ENCODE measurements at places on chromosomes 11 and 22.

GRCh38 chr11:72123117-72123653, 10.7 kb upstream of the ANAPC15 start:
- DNase-seq: no peak

- no peak for DNase-seq
Observed at GRCh38 chr11:67378544-67378943, 5.1 kb upstream of the CLCF1 start.

- no peak for DNase-seq
Observed at GRCh38 chr11:130037058-130037457, 32.6 kb upstream of the APLP2 start.

- no peak for DNase-seq
Observed at GRCh38 chr22:30445438-30446145, 20.0 kb downstream of the MTFP1 start.

- no peak for DNase-seq
Observed at GRCh38 chr11:68735646-68736045, 15.7 kb downstream of the TESMIN start.

DNA sequence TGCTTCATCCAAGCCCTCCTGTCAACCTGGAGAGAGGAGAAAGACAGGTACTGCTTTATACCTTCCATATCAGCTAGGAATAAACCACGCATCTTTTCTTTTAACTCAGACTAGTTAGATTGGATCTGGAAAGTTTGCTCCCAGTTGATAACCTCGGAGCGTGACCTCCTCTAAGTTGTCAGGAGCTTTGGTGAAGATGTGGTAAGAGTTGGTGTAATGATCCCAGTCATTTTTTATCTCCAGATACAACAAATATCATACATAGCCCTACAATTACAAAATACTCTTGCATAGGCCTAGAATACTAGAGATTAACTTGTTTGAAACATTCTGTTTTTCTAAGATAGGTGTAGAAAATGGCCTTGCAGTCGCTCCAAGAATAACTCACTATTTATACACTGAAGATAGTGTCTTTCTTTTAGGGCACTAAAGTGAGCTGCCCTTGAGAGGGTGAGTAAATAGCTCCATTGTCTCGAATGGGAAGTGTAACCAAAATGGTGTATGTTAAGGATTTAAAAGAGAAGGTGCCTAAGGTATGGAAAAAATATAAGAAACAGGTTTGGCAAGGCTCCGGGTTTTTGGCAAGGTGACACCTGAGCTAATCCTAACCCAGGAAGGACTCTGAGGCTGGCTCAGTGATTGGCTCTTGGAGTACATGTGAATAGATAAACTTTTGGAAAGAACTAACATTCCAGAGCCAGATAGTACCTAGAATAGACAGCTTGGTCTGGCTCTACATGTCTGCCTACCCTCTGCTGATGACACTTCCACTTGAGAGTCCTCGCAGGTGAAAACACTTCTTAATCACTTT, 59.4 kb downstream of the GLYATL1 start:
- no peak for DNase-seq

Measured in activated CD4-positive, CD25-positive, alpha-beta regulatory T cell treated with anti-CD3 and anti-CD28 coated beads, Interleukin-2, amount 50 U/mL, for 16 hours (primary cell).